NCI-H2107 (cell line): ENCODE measurements at places on chromosomes 13 and 19.

GRCh38 chr19:34639491-34640085 lies 37.4 kb downstream of the SCGB2B2 start:
- DNase-seq = peak; percentile 53

DNA sequence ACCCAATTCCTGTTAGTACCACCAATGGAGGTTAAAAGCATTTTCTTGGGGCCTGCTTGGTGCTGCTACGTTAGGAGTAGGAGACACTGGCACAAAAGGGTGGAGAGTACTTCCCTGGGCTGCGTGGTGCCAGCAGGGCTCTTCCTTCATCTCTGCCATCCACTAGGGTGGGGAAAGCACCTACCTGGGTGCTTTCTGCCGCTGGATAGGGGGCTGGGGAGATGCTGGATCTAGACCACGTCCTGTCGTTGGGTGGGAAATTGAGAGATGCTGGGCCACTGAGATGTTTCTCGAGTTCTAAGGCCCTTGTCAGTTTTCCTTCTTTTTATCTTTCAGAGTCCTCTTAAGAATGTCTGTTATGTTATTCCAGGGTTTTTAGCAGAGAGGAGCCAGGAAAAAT lies 6.7 kb upstream of the FCGBP start:
- DNase-seq = no peak

DNA sequence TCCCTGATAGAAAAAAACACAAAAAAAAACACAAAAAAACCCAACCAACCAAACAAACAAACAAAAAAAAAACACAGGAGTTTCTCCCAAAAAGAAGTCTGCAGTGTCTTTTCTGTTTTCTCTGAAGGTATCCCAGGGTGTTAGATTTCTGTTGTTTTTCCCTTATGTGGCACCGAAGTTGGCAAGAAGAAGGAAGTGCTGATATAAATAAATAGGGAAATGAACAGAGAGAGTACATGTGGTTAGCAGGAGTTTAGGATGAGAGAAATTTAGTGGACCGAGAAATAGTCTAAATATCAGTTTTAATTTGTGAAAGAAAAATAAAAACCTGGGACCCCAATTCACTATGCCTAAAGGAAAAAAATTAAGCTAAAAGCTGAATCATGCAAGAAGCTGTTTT lies 287.0 kb upstream of the SGCG start:
- DNase-seq = no peak

DNA sequence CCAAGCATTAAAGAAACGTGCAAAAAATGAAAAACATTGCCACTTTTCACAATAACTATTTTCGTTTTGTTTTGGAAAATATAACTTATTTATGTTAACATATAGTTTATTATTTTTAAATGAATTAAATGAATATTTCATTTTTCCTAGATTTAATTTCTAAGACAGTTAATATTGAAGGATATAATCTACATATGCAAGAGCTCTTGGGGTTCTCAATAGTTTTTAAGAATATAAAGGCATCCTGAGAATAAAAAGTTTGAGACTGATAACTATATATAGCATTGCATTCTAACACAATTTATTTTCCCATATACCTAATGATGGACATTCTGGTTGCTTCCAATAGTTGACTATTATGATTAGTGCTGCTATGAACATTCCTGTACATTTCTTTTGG lies 19.9 kb downstream of the ZNF461 start:
- DNase-seq = no peak

DNA sequence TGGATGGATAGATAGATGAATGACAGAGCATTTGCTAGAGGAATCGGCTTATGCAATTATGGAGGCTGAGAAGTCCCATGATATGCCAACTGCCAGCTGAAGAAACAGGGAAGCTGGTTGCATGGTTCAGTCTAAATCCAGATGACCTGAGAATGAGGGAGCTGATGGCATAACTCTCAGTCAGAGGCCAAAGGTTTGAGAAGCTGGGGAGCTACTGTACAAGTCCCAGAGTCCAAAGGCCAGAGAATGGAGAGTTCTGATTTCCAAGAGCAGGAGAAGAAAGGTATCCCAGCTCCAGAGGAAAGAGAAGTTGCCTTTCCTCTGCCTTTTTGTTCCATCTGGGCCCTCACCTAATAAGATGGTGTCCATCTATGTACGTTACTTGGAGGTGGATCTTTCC lies 108.3 kb downstream of the CDK8 start:
- no peak for DNase-seq
